Vagina (tissue), 2 donors: ENCODE measurements at places on chromosomes 13 and 19.

GRCh38 chr19:46609511-46610412 is 8.6 kb downstream of the CALM3 start:
- DNase-seq: peak; percentile 62

GRCh38 chr13:48891586-48891985 is 84.1 kb upstream of the FNDC3A start:
- no peak for DNase-seq

- no peak for DNase-seq
These were observed 9.9 kb downstream of the ARL11 start for GRCh38 chr13:49638030-49638743.

DNA sequence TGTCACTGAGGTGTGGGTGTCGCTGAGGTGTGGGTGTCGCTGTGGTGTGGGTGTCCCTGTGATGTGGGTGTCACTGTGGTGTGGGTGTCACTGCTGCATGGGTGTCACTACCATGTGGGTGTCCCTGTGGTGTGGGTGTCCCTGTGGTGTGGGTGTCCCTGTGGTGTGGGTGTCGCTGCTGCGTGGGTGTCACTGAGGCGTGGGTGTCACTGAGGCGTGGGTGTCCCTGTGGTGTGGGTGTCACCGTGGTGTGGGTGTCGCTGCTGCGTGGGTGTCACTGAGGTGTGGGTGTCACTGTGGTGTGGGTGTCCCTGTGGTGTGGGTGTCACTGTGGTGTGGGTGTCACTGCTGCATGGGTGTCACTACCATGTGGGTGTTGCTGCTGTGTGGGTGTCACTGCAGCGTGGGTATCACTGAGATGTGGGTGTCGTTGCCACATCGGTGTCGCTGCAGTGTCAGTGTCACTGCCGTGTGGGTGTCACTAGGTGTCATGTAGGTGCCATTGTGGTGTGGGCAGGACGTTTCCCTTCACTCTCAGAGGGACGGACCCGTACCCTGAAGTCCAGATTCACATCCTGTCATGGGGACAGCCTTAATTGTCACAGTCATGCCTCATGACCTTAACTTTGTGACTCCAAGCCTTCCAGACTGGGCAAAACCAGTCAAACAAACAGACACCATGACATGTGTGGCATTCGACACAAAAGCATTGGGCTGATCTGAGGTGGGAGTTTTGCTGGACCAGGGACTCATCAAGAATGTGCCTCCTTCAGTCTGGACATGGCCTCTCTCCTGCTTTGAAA is 12.7 kb upstream of the GAS6 start:
- DNase-seq: peak; percentile 28

- no peak for DNase-seq
These were observed 21.9 kb downstream of the ANKRD27 start for GRCh38 chr19:32652894-32653598.

GRCh38 chr19:54473071-54473891 is at the start of gene CDC42EP5:
Gene CDC42EP5, minus strand, starts transcription at chr19:54473296. Its CDS starts 7,749 bp downstream, at chr19:54465547.
- DNase-seq: peak; percentile 88

GRCh38 chr19:18875726-18876125 is 20.2 kb downstream of the CERS1 start:
- DNase-seq: no peak

- DNase-seq: no peak
These were observed 7.6 kb downstream of the CAPN12 start for GRCh38 chr19:38736413-38737280.

GRCh38 chr19:6535558-6536137 is 4.8 kb downstream of the TNFSF9 start:
- DNase-seq: no peak

DNA sequence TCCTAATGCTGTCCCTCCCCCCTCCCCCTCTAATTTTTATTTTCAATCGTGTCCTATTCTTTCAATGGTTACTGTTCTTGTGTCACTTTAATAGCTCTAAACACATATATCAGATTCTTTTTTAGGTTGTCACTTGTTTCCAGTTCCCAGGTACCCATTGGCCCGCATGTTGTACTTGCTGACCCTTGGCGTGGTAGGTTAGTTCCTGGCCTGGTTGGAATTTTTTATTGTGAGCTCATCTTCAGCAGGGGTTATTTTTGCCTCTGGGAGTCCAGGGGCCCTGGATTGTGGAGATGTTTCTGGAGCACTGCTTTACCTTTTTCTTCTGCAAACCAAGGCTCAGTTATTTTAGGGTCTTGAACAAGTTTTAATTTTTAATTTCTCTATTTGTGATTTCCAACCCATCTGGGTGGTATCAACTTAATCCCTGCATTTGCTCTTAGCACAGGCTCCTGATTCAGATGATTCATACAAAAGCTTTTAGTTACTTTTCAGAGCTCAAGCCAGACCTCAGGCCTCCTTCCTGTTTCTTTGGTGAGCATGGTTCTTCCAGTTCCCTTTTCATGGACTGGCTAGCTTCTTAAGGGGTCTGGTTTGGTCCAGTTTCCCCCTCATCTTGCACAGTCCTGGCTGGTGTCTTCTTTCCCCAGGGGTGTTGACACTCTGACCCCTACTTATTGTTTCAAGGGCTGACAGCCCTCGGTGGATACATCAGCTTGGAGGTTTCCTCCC is 220.5 kb downstream of the TM9SF2 start:
- DNase-seq: no peak

DNA sequence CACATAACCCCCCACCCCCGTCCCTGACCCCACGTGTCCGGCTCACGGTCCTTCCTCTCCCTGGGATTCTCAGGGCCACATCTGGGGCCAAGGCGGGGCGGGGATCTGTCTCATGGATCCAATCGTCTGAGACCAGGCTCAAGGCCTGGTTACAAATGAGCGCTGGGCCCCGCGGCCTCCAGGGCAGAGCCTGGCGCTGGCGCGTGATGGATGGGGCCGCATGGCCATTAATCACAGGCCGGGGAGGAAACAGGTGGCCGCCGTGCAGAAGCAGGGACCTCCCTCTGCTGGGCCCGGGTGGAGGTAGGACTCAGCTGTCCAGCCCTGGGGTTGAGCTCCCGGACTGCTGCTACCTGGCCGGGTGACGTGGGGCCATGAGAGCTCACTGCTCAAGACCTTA is 5.8 kb upstream of the TLE5 start:
- DNase-seq: no peak

GRCh38 chr19:18596752-18597157 is 8.2 kb downstream of the REX1BD start:
- DNase-seq: no peak

- no peak for DNase-seq
These were observed 41.6 kb downstream of the NDFIP2 start for GRCh38 chr13:79522583-79522982.

- DNase-seq: no peak
These were observed at the start of gene ATP7B for GRCh38 chr13:52010890-52011631. Gene ATP7B, minus strand, starts transcription at chr13:52011450. Its CDS starts 113 bp downstream, at chr13:52011337.

DNA sequence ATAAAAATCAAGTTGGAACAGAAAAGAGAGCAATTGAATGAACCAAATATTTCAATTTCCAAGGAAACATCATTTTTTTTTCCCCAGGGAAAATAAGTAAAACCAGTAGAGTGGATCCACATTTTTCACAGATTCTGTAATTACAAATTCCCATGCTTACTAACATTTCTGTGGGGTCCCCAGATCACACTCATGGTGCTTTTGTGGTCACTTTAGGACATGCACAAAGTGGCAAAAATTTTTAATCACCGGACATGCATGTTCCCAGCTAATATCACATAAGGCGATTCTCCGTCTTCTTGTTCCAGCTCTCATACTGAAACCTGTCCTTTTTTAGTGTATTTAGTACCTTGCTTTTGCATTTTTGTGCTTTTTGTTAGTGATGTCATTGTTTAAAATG is 748.2 kb upstream of the SLITRK1 start:
- no peak for DNase-seq

GRCh38 chr13:53017433-53017970 is 11.1 kb upstream of the OLFM4 start:
- no peak for DNase-seq

GRCh38 chr13:66348745-66349690 is 881.1 kb downstream of the PCDH9 start:
- DNase-seq: no peak

- DNase-seq: no peak
These were observed 687.4 kb downstream of the DIAPH3 start for GRCh38 chr13:59476366-59476765.

DNA sequence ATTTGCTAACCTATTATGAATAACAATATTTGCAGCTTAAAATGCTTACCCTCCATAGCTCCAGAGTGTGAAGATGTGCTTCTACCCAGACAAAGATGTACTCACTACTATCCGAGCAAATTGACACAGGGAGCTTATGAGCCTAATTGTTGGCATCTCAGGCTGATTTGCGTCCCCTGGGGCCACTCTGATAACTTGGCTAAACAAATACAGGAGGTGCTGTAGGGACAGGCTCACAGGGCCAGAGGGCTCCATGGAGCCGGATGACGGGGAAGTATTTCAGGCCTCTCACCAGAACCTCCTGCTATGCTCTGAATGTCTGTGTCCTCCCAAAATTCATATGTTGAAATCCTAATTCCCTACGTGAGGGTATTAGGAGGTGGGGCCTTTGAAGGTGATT is 26.7 kb upstream of the C19orf12 start:
- no peak for DNase-seq

DNA sequence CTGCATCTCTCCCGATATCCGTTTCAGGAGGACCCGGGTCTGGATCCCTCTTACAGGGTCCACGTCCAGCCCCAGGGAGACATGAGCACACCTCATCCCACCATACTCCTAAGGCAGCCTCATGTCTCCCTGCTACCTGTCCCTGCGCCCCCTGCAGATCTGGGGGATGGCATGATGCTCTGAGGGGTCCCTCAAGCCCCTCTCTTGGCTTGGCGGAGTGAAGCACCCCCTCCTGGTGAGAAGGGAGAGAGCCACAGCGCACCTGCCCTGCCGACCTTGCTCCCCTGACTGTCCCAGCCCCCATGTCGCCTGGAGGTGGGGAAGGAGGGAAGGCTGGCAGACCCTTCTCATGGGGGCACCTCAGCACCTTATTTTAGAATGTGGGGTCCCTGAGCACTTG is 21.5 kb upstream of the ARHGEF7 start:
- DNase-seq: no peak

- no peak for DNase-seq
These were observed 924 bp downstream of the PRAM1 start for GRCh38 chr19:8501516-8501915.

- DNase-seq: no peak
These were observed at the start of gene POLR2E for GRCh38 chr19:1094978-1095701. Gene POLR2E, minus strand, starts transcription at chr19:1095375. Its CDS starts 60 bp downstream, at chr19:1095315.

GRCh38 chr19:55255618-55256423 is 3.0 kb downstream of the PPP6R1 start:
- no peak for DNase-seq

- no peak for DNase-seq
These were observed 166.4 kb downstream of the MYO16 start for GRCh38 chr13:108795841-108796240.

DNA sequence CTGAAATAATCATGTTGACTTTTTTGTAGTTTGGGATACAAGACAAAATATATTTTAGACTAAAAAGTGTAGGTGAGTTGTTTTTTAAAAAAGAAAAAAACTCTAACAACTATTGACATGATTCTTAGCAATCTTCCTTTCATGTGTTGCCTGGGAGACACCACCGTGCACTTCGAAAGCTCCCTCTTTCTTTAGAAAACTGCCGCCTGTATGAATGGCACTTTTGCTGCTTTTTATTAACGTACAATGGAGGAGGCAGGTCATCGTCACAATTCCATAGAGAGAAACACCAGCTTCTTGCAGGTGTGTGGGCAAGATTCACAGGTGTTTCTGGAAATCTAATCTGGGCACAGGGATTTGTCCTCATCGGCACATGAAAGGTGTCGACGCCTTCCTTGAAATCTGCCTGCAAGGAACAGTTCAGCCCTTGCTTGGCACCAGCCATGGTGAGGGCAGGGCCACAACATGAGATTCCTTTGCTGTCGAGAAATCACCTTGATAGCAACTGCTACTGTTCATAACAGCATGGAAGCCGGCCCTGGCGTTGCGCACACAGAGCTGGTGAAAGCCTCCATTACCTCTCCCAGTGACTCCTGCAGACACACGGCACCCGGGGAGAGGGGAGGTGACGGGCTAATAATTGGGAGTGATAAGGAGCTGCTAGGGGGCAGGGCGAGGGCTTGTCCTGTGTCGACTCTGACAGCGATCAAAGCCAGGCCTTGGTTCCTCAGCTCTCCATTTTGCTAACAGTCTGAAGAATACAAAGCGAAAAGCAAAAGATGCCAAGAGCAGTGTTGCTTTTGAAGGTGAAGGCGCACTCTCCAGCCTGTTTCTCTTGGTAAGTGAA is 66.5 kb downstream of the EFNB2 start:
- no peak for DNase-seq

- no peak for DNase-seq
These were observed 354.4 kb upstream of the DACH1 start for GRCh38 chr13:72221276-72221962.

DNA sequence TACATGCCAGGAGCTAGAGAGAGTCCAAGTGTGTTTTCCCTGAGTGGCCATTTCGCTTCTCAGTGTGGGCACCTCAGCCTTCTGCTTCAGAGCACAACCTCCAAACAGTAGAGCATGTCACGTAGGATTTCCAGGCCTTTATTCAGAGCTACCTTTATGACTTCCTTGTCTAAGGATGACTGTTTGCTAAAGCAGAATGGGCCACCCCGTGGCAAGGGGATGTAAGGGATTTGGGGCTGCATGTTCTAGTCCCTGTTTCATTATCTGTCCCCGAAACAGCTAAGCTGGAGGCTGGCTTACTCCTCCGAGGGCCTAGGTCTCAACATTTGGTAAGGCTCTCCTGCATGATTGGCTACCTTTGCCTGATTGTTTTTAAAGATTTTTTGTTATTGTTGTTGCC is 6.0 kb downstream of the RNASEH2B start:
- DNase-seq: no peak

DNA sequence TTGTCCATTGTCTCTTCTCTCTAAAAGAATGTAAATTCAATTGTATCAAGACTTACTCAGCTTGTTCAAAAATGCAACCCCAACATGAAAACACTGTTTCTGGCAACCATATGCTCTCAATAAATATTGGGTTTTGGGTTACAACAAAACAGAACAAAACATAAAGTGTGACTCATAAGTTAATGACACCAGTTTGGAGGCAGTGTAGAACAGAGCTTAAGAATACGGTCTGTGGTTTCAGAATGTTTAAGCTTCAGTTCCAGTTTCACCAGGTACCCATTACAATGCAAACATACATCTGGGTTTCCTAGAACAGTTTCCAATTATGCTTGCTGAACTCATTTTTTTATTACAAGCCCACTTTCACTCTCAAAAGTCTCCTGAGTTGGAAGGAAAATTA is 285.8 kb upstream of the PCDH9 start:
- no peak for DNase-seq

GRCh38 chr13:36163286-36163685 is 32.1 kb upstream of the DCLK1 start:
- no peak for DNase-seq

GRCh38 chr13:75384879-75385707 is 96.9 kb downstream of the TBC1D4 start:
- no peak for DNase-seq

- no peak for DNase-seq
These were observed 28.7 kb downstream of the TMEM161A start for GRCh38 chr19:19109601-19110000.

DNA sequence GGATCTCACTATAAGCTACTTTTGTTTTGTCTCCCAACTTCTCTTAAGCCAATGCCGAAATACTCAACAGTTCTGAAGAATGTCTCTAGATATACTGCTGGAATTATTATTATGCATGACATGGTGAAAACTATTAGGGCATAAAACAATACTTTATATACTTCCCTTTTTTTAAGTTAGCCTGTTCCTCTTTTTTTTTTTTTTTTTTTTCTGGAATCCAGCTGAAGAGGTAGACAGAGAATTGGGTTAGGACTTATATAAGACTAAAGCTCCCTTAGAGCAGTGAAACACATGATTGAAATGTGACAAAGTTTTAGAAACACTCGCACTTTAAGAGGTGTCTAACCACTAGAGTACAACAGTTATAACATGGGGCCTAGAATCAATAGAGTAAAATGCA is 850.9 kb upstream of the PCDH9 start:
- DNase-seq: no peak

- no peak for DNase-seq
These were observed 6.4 kb upstream of the PDE4C start for GRCh38 chr19:18232540-18233223.
